COR-L47 (cell line): ENCODE measurements at places on chromosomes 12 and 14.

DNA sequence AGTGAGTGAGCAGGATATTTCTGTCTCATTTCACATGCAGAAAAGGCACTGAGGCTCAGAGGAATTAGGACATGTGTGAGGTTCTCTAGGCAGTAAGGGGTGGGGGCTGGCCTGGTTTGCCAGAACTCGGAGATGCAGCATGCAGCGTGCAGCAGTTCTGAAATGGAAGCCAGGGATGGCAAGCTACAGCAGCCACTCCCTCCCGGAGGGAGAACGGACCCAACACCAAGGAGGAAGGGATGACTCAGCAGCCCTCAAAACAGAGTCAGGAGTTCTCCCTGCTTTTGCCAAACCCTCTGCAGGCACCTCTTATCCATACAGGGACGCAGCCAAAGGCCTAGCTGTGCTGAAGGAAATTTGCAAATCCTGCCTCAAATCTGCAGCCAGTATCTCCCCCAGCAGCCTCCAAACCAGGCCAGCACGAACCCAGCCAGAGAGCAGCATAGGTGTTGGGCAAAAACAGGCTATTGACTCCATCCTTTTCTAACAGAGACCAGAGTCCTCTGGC is 10.3 kb upstream of the SERPINA3 start:
- DNase-seq = no peak

GRCh38 chr14:68018598-68018997 is 199.0 kb downstream of the RAD51B start:
- no peak for DNase-seq

- no peak for DNase-seq
These were observed 310.1 kb upstream of the RGS6 start for GRCh38 chr14:71621980-71622605.

DNA sequence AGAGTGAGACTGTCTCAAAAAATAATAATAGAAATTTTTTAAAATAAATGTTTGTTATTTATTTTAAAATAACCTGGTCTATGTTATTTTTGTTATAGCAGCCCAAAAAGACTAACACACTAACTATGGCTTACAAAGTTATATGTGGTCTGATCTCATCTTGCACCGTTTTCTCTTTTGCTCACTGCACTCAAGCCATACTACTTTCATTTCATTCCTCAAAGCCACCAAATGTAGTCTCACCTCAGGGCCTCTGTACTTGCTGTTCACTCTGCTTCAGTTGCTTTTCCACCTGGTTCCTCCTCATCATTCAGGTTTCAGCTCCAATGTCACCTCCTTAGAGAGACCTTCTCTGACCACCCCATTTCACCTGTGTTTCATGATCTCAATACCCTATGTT is 55.2 kb upstream of the MDM1 start:
- DNase-seq = no peak

- no peak for DNase-seq
These were observed 1.8 kb downstream of the SLC8A3 start for GRCh38 chr14:70186900-70187451.

GRCh38 chr14:68849416-68849815 is 56.5 kb upstream of the ZFP36L1 start:
- no peak for DNase-seq
